Right renal cortex interstitium (tissue), 3 donors: ENCODE measurements at places on chromosomes 2 and 18. TPM values are rescaled to one million over a fixed set of nuclear protein-coding genes. Genes with fewer than 3 reads are reported as not detected.

The SULT1C2 gene
- polyA plus RNA-seq, result 50.5 TPM

The SPP2 gene
- not detected for polyA plus RNA-seq

The RMC1 gene
- polyA plus RNA-seq, result 24.0 TPM

The NDC80 gene
- 29.8 TPM for polyA plus RNA-seq

The IL1R1 gene
- polyA plus RNA-seq, result 29.6 TPM

The MRO gene
- polyA plus RNA-seq, result 3.0 TPM

The CNTNAP5 gene
- not detected for polyA plus RNA-seq

The RBMS1 gene
- 130 TPM for polyA plus RNA-seq

The GPR155 gene
- 7.4 TPM for polyA plus RNA-seq

The GPN1 gene
- 63.9 TPM for polyA plus RNA-seq

The DLGAP1 gene
- 5.8 TPM for polyA plus RNA-seq

The RAPGEF4 gene
- polyA plus RNA-seq, result 11.2 TPM

The SLC9A4 gene
- polyA plus RNA-seq, result 6.1 TPM

The ANKRD62 gene
- 0.03 TPM for polyA plus RNA-seq

The LAMA3 gene
- polyA plus RNA-seq, result 1.6 TPM

The SLC38A11 gene
- 2.1 TPM for polyA plus RNA-seq
